ENCODE measurements at places on chromosomes 4 and X. TPM values are rescaled to one million over a fixed set of nuclear protein-coding genes. Genes with fewer than 3 reads are reported as not detected.

OFD1 gene
- total RNA-seq, result 11.4 TPM

MAGED4B gene
- 31.4 TPM for total RNA-seq

SOD3 gene
- 143 TPM for total RNA-seq

SPANXB1 gene
- not detected for total RNA-seq

FAM193A gene
- 13.5 TPM for total RNA-seq

CACNA1F gene
- total RNA-seq, result not detected

TRPC3 gene
- 0.78 TPM for total RNA-seq

CENPVL1 gene
- not detected for total RNA-seq

HTRA3 gene
- total RNA-seq, result 5.4 TPM

MXRA5 gene
- 0.65 TPM for total RNA-seq

CFI gene
- 1.6 TPM for total RNA-seq

IL3RA gene
- total RNA-seq, result not detected
